ENCODE measurements at places on chromosomes 4 and X. TPM values are rescaled to one million over a fixed set of nuclear protein-coding genes. Genes with fewer than 3 reads are reported as not detected.
A peak's percentile ranks its signal among the peaks of the same experiment; 100 is the strongest.

Gene PDLIM3
- total RNA-seq = 30.8 TPM

Gene VGLL1
- not detected for total RNA-seq

Gene SPANXB1
- total RNA-seq = not detected

Gene CCNB3
- 0.89 TPM for total RNA-seq

GRCh38 chr4:139556071-139556723, at the start of gene SETD7:
Gene SETD7, minus strand, starts transcription at chr4:139556219. Its CDS starts 82 bp downstream, at chr4:139556137.
- peak; percentile 81 for DNase-seq

- no peak for DNase-seq
Measured at GRCh38 chr4:157004279-157005161, 32.9 kb upstream of the PDGFC start.

GRCh38 chr4:124804041-124804440, 91.5 kb upstream of the ANKRD50 start:
- no peak for DNase-seq

DNA sequence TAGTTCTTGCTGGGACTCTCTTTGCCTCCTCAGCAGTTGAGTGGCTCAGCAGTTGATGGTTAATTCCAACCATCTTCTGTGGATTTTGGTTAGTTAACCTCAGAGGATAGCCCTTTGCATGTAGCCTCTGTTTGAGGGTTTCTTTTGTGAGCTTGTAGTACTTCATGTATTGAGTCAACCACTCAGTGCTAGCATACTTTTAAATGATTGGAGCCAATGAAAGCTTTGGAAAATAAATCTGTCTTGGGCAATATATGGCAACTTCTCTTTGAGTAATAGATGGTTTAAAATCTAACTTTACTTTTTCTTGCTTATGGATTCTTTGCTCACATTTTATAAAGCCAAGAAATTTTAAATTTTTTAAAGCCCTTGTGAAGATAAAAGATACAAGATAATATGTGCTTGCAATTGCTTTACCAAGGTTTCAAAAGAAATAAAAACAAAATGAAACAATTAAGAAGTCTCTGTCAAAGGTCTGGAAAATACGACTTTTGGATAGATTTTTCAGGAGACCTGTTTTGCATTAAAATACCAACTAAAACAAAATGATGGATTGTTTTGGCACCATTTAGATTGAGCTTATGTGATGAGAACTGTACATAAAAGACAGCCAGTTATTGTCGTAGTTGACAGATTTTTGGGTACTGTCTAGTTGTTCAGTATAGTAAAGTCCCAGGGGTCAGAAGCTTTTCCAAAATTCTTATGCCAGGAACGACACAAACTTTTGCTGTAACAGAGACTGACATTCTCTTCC, 181.9 kb downstream of the SPRY1 start:
- DNase-seq = no peak
